ENCODE measurements at places on chromosomes 11 and 22.

GRCh38 chr22:50675553-50676179 is 3.0 kb downstream of the SHANK3 start:
- peak; percentile 12 for DNase-seq

- no peak for DNase-seq
Measured at GRCh38 chr11:119038884-119039283, 8.2 kb upstream of the SLC37A4 start.

DNA sequence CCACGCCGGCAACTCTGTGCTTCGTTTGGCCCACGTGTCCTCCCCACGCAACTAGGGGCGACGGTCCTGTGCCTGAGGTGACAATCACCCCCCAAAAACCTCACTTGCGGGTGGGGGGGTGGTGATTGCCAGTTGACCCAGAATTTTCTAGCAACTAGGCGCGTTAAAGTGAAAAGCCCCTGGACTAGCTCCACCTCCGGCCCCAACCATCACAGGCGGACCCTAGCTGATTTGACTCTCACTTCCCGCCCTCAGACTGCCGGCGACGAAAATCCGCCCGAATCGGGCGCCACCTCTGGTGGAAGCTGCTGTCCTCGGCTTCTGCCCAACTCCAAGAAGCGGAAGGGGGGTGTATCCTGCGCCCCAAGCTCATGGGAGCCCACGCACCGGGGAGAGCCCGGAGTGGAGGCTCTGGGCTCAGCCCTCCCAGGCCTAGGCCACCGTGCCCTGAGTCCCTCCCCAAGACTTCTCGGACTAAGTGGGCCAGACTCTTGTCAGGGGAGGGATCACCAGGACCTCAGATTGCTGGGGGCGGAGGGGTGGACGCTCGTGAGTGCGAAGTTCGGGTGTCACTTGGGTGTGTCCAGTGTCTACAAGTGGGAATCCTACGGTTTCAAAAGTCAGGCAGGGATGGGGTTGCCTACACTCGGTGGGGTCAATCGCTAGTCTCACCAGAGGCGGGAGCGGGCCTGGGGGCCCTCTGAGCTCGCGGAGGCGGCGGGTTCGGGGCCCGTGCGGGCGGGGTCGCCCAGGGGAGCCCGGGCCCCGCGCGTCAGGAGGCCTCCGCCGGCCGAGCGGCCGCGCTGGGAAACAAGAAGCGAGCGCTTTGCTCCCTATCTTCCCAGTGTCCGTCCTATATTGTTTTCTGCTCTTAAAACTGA is 12.3 kb downstream of the PAX6 start:
- peak; percentile 28 for DNase-seq

- DNase-seq, result no peak
Measured at GRCh38 chr11:116471608-116472256, 301.1 kb downstream of the BUD13 start.

DNA sequence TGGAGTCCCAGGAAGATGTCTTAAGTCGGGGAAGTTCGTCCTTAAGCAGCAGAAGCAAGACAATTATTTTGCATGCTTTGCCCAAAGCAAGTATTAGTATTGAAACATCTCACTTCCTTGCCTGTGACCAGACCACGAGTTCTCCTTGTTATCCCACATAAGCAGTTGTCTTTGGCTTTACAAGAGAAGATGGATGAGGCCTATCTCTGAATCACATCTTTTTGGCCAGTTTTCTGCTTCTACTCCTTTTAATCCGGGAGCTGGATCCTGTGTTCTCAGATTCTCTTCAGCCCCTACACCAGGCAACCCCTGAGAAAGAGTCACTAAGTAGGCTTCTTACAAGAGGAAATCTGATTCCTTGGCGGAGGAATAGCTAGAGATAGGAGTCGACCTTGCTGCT is 2.1 kb downstream of the SYT9 start:
- DNase-seq, result no peak

DNA sequence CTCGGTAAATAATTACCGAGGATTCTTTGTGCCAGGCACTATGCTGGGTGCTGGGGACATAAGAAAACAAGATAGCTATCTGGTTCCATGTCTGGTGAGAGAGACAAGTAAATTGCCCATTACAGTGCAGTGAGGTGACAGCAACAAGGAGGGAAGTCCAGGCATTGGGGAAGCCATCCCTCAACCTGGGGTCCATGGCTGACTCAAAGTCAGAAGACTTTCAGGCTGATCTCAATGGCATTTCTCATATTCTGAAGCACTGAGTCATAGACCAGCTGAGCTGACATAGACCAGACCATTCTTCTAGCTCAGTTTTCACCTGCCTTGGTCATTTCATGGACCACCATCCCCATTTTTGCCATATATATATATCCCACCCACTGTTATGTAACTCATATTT is 158.8 kb downstream of the TTC17 start:
- DNase-seq, result peak; percentile 32

DNA sequence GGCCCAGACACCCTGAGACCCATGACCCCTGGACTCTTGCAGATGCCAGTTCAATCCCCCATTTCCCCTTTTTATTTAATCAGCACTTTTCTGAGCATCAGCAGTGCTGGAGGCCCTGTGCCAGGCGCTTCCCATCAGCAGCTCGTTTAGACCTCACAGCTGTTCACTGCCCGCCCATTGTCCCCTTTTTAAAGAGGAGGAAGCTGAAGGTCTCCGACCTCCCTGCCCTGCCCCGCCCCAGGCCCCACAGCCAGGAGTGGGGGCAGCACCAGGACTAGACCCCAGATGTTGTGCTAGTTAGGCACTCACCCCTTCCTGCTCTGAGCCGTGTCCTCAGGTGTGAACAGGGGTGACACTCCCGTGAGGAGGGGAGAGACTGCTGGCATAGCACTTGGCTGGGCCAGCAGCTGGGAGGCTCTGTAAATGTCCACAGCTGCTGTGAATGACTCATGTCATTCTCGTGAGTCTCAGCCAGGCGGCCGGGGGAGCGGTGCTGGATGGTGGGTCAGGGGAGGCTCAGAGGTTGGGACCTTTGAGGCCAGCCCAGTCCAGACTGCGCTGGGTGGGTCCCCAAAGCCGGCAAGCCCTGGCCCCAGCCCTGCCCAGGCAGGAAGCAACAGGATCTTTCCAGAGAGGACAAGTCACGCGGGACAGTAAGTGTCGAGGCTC is 19.9 kb downstream of the EMID1 start:
- DNase-seq, result peak; percentile 65

DNA sequence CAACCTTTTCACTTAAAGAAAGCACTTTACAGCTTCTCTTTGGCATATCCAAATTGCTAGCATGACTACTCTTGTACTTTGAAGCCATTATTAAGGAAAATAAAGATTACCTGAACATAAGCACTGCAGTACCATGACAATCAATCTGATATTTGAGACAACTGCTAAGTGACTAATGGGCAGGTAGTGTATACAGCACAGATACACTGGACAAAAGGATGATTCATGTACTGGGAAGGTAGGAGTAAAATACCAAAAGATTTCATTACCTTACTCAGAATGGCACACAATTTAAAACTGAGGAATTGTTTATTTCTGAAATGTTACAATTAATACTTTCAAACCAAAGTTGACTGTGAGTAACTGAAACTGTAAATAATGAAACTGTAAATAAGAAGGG is 1054.3 kb upstream of the TENM4 start:
- no peak for DNase-seq

GRCh38 chr11:108960501-108960900 is 295.6 kb downstream of the DDX10 start:
- DNase-seq, result no peak

- no peak for DNase-seq
Measured at GRCh38 chr11:110948112-110948511, 235.9 kb upstream of the ARHGAP20 start.

GRCh38 chr22:49772692-49773091 is 55.0 kb downstream of the BRD1 start:
- no peak for DNase-seq

DNA sequence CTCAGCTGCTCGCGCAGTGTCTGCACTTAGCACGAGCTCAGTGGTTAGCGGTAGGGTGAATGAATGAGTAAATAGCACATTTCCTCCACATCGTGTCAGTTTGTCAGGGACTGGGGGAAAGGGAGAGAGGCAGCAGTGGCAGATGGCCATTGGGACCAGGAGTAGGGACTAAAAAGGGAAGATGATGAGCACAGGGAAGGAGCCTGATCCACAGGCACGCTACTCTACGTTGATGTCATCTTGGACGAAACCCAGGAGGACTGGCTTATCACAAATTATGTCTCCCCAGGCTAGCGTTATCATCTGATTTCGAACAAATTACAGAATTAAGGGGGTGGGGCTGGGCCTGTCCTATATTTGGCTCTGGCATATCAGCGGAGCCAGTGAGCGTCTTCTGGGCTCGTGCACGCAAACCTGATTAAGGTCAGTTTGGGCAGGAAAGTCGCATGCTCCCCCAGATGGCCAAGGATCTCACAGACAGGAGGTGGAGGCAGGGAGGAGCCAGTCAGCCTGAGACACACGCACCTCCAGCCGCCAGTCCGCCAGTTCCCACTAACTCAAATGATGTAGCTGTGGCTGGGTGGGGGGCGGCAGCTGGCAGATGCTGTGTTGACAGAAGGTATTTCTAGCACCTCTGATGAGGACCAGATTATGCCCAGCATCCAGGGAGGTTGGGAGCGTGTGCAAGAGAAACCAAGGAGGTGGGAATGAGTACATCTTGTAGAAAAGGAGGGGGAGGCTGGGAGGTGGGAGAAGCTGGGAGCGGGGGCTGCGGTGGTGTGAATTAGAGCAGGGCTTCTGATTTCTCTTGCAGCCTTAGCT is 97.4 kb upstream of the PRDM11 start:
- no peak for DNase-seq

- DNase-seq, result no peak
Measured at GRCh38 chr11:63472372-63472771, 18.6 kb downstream of the PLAAT5 start.

DNA sequence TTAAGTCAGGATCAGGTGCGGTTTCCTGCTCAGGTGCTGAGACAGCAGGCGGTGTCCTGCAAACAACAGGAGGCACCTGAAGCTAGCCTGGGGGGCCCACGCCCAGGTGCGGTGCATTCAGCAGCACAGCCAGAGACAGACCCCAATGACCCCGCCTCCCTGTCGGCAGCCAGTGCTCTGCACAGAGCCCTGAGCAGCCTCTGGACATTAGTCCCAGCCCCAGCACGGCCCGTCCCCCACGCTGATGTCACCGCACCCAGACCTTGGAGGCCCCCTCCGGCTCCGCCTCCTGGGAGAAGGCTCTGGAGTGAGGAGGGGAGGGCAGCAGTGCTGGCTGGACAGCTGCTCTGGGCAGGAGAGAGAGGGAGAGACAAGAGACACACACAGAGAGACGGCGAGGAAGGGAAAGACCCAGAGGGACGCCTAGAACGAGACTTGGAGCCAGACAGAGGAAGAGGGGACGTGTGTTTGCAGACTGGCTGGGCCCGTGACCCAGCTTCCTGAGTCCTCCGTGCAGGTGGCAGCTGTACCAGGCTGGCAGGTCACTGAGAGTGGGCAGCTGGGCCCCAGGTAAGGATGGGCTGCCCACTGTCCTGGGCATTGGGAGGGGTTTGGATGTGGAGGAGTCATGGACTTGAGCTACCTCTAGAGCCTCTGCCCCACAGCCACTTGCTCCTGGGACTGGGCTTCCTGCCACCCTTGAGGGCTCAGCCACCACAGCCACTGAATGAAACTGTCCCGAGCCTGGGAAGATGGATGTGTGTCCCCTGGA is at the start of gene MYO7A:
TSS of gene MYO7A (plus strand) at position 327 of the 772 bp plus-strand sequence. CDS start 2,389 bp downstream, outside the sequence.
- DNase-seq, result peak; percentile 63

DNA sequence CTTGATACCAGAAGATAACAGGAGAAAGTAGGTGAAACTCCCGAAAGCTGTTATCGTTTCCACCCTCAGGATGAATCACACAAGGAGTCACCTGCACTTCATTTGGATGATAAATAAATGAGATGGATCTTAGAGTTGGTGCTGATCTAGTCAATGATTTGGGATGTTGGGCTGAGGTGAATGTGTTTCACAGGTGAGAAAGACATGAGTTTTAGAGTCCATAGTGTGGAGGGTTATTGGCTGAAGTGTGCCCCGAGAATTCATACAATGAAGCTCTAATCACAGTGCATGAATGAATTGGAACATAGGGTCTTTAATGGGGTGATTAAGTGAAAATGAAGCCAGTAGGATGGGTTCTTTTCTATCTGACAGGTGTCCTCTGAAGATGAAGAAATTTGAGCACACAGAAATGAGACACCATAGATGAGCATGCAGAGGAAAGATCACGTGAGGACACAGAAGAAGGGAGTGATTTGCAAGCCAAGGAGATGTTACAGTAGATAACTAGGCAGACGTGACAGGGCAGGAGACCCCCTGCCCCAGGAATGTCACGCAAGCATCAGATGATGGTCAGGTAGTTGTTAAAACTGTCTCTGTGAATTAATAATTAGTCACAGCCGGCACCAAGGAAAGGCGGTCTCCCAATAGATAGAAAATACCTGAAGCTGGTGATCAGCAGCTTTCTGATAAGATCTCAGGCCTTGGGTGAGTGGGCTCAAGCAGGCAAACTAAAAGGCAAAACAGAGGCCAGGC is 60.3 kb upstream of the IGLL5 start:
- DNase-seq, result no peak
